Activated naive CD4-positive, alpha-beta T cell treated with anti-CD3 and anti-CD28 coated beads for 36 hours (primary cell): ENCODE measurements at places on chromosomes 7 and 10. TPM values are rescaled to one million over a fixed set of nuclear protein-coding genes. Genes with fewer than 3 reads are reported as not detected.

C10orf90 gene
- total RNA-seq = not detected

CCZ1 gene
- 95.6 TPM for total RNA-seq

ZNF438 gene
- 2.4 TPM for total RNA-seq

IL2RA gene
- 443 TPM for total RNA-seq

CPA4 gene
- total RNA-seq = not detected

MICALL2 gene
- 3.7 TPM for total RNA-seq

OR2A5 gene
- not detected for total RNA-seq

FAM25A gene
- not detected for total RNA-seq

CCL24 gene
- total RNA-seq = not detected

ZC3HAV1L gene
- 5.1 TPM for total RNA-seq

UROS gene
- total RNA-seq = 30.8 TPM

SLC16A9 gene
- 0.84 TPM for total RNA-seq

BEND7 gene
- not detected for total RNA-seq

GLI3 gene
- total RNA-seq = 0.24 TPM

CTAGE4 gene
- total RNA-seq = 2.2 TPM

LRRD1 gene
- not detected for total RNA-seq

INA gene
- 0.10 TPM for total RNA-seq

WDR86 gene
- not detected for total RNA-seq

MBLAC1 gene
- 2.9 TPM for total RNA-seq

OSBPL3 gene
- total RNA-seq = 27.9 TPM

CCDC186 gene
- 10.3 TPM for total RNA-seq

FKBP6 gene
- total RNA-seq = not detected

MYL7 gene
- not detected for total RNA-seq

CALML5 gene
- not detected for total RNA-seq

CHAT gene
- not detected for total RNA-seq

MBL2 gene
- total RNA-seq = not detected

GFRA1 gene
- total RNA-seq = not detected

MYOZ1 gene
- total RNA-seq = not detected

EN2 gene
- total RNA-seq = not detected

GPR158 gene
- not detected for total RNA-seq

PCDH15 gene
- not detected for total RNA-seq

THSD7A gene
- not detected for total RNA-seq

MSMB gene
- not detected for total RNA-seq

OPTN gene
- 43.8 TPM for total RNA-seq

ARHGAP22 gene
- total RNA-seq = not detected
